ENCODE measurements at places on chromosomes 16 and 17.

- DNase-seq = no peak
These were observed 66.9 kb downstream of the METRNL start for GRCh38 chr17:83146347-83146746.

GRCh38 chr17:67293251-67294203 is 48.5 kb upstream of the HELZ start:
- peak; percentile 89 for DNase-seq

GRCh38 chr17:58047376-58048150 is 35.7 kb upstream of the DYNLL2 start:
- DNase-seq = no peak

GRCh38 chr16:68380676-68381362 is 67.5 kb downstream of the SMPD3 start:
- no peak for DNase-seq

GRCh38 chr17:83004791-83005380 is 74.5 kb upstream of the METRNL start:
- peak; percentile 18 for DNase-seq

- no peak for DNase-seq
These were observed 66.9 kb downstream of the PLXDC1 start for GRCh38 chr17:39084558-39084957.

GRCh38 chr17:75753514-75754377 is 11.2 kb downstream of the GALK1 start:
- DNase-seq = peak; percentile 94

DNA sequence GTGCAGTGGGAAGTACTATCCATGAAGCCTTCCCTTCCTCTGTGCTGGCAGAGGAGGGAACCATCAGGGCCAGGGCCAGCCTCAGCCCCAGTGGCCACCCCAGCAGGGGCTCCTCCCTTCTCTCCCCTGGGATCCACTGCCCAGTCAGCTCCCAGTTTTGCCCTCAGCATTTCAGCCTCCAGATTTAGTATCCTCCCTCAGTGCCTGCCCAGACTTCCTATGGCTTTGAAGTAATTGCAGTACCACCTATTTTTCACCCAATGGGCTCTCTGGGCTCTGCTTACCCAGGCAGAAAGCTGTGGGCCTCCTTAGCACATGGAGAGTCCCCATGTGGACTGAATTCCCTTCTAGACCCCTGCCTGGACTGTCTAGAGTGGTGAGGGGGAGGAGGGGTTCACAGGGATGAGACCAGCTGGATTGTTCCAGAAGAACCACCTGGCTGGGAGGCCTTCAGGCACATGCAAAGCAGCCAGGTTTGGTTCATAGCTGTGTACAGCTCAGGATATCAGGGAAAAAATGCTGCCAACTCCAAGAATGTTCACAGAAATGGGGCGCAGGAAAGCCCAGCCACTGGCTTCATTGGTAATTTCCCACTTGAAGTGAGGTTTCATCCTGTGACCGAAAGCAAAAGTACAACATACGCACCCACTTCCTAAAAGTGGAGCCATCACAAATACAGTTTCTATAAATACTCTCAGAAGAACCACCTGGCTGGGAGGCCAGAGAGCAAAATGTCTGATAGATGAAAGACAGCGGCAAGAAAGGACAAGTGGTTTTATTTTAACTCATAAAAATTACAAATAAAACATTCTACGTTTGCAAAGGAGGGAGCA is 15.2 kb upstream of the HERPUD1 start:
- peak; percentile 81 for DNase-seq

- DNase-seq = no peak
These were observed 7.4 kb upstream of the SCIMP start for GRCh38 chr17:5241861-5242671.

GRCh38 chr16:60077861-60078260 is 1343.7 kb upstream of the GOT2 start:
- DNase-seq = no peak

DNA sequence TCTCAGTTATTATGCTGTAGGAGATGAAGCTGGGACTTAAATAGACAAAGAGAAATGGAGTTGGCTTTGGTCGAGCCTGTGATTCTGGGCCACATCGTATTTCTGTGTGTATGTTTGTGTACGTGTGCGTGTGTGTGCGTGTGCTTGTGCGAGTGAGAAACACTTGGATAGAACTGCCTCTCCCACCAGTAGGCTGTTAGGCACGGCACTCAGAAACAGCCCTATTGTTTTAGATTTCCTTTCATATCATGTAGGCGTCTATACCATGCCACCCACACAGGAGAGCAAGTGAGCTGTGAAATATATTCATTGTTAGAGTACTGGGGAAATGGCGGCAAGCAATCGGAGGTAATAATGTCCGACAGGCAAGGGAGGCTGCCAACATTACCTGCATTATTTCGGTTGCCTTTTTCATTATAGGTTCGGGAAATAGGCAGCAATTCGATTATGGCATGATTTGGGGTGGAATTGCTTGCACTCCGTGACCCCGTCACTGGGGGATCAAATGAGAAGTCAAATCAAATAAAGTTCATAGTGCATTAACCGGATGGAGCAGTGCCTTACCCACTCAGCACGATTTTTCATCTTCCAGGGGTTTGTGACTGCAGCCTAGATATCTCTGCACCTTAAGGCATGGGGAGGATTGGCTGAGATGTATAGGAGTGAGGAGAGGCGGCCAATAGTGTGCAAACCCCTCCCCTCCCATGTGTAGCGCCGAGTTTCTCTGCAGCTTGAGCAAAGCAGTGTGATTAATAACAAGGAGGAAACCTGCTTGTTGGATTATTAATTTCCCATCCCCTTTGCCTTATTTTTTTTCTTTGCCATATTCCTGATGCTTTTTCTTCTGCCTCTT is 89.6 kb downstream of the RBFOX1 start:
- no peak for DNase-seq

DNA sequence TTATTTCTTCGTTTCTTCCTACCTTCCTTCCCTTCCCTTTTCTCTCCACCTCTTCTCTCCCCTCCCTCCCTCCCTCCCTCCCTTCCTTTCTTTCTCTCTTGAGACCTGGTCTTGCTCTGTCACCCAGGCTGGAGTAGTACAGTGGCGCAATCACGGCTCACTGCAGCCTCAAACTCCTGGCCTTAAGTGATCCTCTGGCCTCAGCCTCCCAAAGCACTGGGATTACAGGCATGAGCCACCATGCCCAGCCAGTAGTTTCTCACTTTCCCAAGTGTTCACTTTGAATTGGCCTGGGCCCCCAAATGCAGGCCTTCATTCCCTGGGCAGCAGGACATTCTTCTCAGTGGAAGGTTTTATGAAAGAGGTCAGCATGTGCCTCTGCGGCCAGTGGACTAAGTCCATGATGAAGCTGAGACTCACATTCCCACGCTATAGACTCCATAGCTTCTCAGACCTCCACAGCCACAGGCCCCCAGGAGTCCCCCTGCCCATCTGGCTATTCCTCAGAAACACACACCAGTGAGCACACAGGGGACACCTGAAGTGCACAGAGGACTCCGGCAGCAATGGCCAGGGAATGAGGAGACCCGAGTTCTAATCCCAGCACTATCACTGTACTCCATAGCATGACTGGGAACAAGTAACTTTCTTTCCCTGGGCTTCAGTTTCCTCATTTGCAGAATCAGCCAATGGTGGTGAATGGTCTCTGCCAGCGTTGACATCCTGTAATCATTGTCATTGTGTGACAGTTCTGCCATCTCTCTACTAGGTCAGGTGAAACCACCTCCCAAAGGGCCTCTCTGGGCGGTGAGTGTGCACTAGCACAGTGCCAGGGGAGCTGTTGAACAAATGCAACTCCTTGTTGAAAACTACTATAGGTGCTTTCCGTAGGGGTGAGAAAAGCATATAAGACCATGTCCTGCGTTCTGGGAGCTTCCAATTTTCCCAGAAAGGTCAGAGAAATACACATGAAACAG is 69.2 kb upstream of the TBX2 start:
- DNase-seq = no peak

DNA sequence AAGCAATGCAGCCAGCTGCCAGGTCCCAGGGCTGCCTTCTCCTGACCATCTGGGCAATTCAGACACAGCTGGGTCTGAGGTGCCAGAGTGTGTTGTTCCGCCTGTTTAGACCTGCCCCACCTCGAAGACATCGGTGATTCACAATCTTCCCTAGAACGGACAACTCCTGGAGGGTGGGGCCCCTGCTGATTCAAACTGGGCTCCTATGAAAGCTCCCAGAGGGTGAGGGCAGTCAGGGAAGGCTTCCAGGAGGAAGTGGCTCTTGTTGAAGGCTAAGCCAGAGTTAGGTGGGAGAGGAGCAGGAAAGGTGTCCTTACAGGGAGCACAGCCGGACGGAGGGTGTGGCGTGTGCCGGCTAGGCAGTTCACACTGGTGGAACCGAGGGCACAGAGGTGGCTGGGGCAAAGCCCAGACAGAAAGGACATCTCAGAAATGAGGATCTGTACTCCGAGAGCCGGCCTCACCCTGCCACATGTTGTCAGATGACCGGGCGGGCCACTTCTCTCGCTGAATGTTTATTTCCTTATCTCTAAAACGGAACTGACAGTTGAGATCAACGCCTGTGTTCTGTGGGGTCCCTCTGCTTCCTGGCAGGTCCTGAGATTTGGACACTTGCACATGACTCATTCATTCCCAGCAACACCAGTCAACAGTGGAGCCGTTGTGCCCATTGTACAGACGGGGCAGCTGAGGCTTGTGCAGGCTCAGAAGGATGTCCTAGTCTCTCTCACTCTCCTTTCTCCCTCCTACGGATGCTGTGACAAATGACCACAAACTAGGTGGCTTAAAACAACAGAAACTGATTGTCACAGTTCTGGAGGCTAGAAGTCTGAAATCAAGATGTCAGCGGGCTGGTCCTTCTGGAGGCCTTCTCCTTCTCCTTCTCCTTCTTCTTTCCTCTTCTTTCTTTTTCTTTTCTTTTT is 26.9 kb upstream of the LITAF start:
- DNase-seq = peak; percentile 65

GRCh38 chr17:38333635-38334295 is 10.0 kb downstream of the GPR179 start:
- DNase-seq = peak; percentile 77

DNA sequence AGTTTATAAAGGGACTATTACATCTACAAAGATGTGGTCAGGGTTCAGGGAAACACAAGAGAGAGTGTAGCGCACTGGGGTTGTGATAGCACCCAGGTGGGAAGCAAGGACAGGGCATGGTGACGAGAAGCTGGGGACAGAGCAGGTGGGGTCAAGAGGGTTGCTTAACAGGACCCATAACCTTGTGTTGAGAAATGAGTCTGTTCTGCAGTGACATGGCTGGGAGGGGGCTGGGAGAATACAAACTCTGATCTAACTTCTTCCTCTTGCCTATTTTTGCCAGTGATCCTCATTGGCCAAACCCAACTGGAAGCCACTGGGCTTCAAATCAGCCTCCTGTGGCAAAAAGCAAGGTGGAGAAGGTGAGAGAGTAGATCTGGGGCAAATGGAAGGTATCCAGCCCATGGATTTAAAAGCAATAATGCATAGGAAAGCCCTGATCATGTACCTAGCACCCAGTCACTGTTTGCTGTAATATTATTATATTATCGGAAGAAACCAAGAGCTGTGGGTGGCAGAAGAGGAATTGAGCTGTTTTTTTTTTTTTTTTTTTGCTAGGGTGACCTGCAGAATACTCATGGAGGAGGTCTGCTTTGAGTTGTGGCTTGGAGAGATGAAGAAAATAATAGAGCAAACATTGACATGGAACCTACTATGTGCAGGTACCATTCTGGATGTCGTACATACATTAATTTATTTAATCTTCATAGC is 76.9 kb upstream of the ZFHX3 start:
- DNase-seq = no peak

GRCh38 chr16:57725151-57725550 is 10.4 kb upstream of the KATNB1 start:
- peak; percentile 26 for DNase-seq

DNA sequence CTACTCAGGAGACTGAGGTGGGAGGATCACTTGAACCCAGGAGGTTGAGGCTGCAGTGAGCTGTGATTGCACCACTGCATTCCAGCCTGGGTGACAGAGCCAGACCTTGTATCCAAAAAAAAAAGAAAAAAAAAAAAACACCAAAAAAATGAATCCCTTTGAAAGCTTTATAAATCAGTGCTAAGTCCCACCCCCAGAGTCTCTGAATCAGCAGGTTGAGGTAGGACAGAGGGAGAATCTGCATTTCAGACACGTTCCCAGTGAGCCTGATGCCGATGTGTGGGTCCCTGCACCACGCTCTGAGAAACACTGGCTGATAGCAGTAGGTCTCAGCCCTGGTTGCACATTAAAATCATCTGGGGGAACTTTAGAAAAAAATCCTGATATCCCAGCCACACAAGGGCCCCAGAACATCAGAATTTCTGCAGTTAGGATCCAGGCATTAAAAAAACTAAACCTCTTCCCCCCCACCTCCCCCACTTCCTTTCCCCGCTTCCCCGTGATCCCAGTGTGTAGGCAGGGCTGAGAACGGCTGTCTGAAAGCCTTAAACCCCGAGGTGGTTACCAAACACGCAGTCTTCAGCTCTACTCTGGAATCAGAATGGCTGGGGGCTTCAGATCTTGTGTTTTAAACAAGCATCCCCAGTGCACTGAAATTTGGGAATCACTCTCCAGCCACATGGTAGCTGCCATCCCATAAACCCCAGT is 27.3 kb upstream of the GPRC5B start:
- DNase-seq = no peak

- DNase-seq = peak; percentile 2
These were observed 65.2 kb downstream of the CYTH1 start for GRCh38 chr17:78716814-78717393.

- no peak for DNase-seq
These were observed 1.2 kb upstream of the TMEM204 start for GRCh38 chr16:1532081-1532760.

- no peak for DNase-seq
These were observed 20.8 kb upstream of the CDC6 start for GRCh38 chr17:40266882-40267281.

DNA sequence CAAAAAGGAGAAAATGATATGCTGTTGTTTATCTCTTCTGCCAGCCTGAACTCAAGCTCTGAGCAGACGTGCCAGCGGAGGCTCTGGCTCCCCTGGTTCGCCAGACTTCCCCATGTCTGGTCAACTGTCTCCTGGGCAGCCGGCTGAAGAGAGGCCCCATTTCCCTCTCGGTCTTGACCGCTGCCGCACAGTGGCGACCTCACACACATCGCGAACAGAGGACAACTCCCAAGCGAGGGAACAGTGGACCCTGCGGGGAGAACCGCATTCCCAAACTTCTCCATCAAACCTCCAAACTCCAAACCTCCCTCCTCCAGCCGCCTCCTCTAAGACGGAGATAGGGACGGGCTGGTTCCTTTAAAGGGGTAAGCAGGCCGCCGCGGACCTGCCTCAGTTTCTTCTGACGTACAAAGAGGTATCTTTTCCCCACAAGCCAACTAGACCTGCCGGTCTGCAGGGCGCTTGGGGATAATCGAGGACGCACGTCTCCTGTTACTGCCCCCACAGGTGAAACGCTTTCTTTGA is 24.9 kb upstream of the RFFL start:
- no peak for DNase-seq

Data from GM13976 (cell line).